ENCODE measurements at places on chromosomes 12 and 14. TPM values are rescaled to one million over a fixed set of nuclear protein-coding genes. Genes with fewer than 3 reads are reported as not detected.

GRCh38 chr12:118102070-118102469, 1.7 kb downstream of the VSIG10 start:
- DNase-seq, result peak; percentile 79

GRCh38 chr14:34113005-34113511, 162.2 kb upstream of the EGLN3 start:
- peak; percentile 65 for DNase-seq

GRCh38 chr12:49413010-49413409, 45.7 kb downstream of the SPATS2 start:
- DNase-seq, result no peak

DNA sequence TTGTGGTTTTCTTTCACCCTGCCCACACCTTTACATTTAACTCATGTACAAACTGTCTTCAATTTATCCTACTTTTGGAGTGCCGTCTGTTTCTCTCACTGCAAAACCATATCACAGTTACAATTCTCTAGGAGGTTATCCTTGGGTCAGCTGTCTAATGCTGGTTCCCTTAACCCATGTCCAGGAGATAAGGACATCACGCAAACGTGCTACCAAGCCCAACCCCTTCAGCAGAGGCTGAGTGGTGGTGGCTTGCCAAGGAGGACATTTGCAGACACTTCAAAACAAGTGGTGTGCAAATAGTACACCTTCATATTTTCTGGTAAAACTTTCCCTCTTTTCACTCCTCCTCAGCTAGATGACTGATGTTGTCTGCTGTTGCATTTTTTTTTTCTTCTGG, 167.9 kb downstream of the PAX9 start:
- DNase-seq, result no peak

DNA sequence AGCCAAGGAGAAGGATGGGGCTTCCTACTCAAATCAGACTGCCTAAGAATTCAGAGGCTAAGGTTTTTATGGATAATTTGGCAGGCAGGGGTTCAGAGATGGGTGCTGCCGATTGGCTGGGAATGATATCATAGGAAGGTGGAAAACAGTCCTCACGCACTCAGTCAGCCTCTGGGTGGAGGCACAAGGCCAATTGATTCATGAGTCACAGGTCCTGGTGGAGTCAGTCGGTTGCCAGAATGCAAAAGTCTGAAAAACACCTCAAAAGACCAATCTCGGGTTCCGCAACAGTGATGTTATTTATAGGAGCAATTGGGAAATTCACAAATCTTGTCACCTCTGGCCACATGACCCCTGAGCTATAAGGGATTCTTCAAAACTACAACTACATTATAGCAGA, 105.5 kb downstream of the GXYLT1 start:
- peak; percentile 83 for DNase-seq

DNA sequence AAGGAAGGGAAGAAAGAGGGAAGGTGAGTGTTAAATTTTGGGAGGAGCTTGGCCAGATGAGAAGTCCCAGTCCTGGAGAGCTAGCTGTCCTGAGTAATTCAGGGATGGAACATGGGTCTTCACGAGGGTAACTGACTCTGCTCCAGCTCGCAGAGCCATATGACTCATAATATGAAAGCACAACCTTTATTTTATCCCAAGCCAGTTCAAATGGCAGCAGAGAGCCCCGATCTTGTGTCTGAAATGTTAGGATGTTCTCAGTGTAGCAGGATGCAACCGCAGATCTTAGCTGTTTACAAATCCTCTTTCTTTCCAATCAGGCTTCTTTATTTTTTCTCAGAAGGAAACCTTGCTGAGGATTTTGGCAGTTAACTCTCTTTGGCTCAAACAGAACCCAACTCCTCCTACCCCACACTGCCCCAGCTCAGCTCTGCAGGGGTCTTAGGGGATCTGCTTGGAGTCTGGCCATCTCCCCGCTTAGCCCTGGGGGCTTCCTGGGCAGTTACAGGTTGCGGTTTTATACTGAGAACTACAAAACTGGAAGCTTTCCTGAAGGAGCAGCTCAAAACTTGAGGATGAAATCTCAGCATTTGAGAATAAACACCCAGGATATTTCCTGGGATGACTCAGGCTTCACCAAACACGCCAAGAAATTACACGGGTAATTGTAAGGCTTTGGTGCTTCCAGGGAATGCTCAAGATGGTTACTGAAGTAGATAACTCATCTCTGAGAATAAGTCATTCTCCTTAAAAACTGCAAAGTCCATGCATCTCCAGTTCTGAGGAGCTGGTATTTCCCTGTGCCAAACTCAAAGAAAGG, 92.5 kb downstream of the VCPKMT start:
- DNase-seq, result peak; percentile 78

DNA sequence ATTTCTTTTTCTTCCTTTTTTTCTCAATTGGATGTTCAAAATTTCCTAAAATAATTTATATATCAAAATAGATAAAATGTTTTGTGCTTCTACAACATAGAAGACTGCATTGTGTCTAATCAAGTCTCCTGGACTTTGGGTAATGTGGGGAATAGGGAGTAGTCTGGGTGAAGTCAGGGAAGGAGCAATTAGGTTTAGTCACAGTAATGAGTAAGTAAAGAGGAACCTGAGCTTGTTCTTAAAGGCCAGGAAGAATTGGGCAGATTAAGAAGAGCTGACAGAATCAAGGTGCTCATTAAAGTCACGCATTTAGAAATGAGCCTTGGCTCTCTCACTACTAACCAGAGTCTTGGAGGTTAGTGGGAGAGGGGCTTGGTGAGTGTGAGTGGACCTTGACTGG, 233.3 kb upstream of the SSTR1 start:
- DNase-seq, result no peak

DNA sequence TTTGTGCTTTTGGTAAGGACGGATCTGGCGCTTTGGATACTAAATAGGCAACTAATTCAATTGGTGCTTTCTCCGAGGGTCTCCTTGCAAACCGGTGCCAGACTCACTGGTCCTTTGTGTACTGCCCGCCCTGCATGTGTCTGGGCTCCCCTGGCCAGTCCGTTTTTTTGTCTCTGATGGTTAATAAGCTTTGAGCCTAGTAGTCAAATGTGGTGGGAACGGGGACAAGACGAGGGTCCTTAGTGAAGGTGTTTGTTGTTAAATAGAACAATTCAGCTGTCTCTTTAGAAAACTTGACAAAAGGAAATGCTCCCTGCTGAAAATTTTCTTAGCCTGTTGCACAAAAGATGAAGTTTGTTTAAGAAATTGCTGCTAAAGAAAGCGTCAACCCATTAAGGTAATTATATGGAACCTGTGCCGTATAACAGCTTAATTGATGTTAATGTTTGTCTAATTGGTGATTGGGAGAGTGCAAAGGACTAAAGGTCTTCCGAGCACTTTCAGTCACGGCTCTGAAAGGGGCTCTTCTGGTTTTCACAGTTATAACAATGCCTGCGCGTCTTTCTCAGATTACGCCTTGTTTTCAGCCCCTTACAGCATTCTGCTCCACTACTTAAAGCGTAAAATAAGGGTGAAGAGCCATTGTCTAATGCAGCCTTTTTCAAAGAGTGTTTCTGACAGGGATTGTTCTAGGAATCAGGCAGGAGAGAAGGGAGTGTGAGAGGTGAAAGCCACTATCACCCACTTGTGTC, 537.4 kb downstream of the PRKD1 start:
- no peak for DNase-seq

DNA sequence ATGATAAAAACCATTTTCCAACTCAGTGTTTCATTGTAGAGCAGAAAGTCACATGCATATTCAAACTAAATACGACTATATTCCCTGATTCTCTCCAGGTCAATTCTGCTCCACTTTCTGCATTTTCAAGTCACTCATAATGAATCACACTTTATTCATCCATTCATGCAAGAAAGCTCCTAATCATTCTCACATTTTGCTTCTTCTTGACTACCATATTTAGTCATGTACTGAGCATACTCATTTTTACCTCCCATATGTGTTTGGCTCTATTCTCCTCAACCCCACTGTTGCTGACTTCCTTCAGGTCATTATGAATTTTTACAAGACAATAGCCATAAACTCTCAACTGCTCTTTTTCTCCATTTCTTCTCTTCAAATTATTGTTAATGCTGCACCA, 43.4 kb upstream of the PIK3C2G start:
- no peak for DNase-seq

GRCh38 chr12:122413516-122414404, 8.7 kb downstream of the CLIP1 start:
- no peak for DNase-seq

- DNase-seq, result no peak
Measured at GRCh38 chr12:27285403-27285802, 41.3 kb downstream of the STK38L start.

DNA sequence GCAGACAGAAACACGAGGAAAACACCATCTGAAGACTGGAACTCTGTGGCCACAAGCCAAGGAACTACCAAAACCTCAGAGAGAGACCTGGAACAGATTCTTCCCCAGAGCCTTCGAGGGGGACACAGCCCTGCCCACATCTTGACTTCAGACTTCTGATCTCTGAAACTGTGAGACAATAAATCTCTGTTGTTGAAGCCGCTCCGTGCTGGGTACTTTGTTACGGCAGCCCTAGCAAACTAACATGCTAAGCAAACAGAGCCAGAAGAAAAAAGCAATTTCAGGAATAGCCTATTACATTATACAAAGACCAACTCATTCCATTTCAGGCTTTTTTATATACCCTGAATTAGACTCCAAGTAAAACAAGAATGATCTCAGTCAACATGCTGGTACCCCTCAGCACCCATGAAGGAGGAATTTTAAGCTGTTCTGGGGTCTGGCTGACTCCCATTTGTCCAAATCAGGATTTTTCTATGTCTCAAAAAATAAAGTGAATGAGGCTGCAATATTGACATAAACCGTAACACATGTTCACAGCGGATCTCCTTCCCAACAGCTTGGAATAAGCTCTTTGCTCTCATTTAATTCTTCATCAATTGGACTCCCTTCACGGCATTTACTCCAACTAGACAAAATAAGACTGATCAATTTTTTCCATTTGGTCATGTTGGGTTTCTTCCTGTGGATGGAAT, 190.1 kb downstream of the FOXN3 start:
- no peak for DNase-seq

DNA sequence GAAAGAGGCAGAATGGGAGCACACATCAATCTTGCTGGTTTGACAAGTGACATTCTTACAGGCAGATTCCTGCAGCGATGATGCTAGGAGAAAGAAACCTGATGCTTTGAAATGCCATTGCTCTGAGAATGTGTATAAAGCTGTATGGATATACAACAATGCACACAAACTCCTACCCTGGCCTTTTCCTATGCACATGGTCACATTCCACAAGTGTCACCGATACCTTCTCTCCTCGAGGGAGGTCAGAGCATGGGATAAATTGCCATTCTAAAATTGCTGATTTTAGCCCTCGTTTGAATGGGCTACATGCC, 11.9 kb downstream of the FGF6 start:
- no peak for DNase-seq

- no peak for DNase-seq
Measured at GRCh38 chr12:108479364-108480070, 35.6 kb upstream of the FICD start.

- no peak for DNase-seq
Measured at GRCh38 chr12:11746940-11747716, 97.7 kb downstream of the ETV6 start.

DNA sequence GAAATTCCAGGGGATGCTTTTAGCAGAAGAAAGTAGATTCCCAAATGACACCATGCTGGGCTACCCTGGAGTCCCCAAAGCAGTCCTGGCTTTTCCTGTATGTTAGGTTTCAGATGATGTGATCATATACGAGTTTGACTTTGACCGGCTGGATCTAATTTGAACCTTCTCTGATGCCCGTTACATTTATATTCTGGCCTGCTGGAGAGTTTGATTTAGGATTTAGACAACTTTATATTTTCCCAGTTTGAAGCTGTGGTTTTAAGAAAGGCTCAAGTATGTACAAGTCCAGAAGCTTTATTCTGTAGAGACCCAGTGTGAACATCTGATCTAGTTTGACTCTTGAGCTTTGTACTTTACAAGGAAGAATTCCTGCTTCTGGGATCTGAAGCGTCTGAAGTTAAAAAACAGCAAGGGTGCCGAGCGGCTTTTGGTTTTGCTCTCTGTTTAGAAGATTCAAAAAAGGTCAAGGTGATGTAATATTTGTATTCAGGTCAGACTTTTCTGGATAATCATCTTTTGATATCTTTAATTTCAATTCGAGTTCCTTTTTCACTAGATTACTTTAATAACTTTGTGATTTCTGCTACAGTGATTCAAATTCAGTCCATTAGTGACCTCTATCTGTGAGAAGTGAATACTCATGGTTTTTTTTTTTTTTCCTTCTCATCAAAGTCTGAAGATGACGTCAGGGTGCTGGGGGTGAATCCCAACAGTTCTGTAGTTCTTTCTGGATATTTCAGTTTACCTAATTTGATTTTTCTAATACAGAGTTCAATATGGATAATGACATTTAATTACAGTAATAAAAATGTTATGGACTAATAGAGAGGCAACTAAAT, 6.3 kb downstream of the FLRT2 start:
- peak; percentile 62 for DNase-seq

GRCh38 chr12:26691234-26691970, 141.6 kb downstream of the ITPR2 start:
- peak; percentile 96 for DNase-seq

DNA sequence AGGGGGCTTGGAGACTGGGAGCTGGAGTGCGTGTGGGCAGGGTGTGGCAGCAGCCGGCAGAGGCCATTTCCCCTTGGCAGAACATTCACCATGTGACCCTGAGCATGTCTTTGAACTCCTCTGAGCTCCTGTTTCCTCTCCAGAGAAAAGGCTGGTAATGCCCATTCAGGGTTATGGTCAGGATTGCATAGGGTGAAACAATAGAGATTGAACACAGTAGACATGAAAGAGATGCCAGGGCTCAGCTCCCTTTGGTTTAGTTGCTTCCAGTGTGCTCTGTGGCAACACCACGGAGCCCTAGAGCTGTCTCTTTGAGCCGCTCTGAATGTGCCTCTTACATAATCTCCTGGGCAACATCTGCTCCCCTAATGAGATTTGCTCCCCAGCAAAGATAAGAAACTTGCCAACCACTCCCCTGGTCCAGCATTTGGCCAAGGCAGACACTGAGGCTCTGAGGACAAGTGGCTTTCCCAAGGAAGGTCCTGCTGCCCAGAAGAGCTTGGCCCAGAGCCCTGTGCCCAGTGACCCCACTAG, 4.6 kb downstream of the IFI27 start:
- peak; percentile 25 for DNase-seq

SLC17A8 gene
- total RNA-seq, result not detected

DHRS2 gene
- total RNA-seq, result 1.1 TPM

KERA gene
- total RNA-seq, result not detected

CLBA1 gene
- 20.3 TPM for total RNA-seq

CCDC91 gene
- 35.9 TPM for total RNA-seq

ATN1 gene
- 83.7 TPM for total RNA-seq
